ENCODE measurements at places on chromosomes 7 and 10.

DNA sequence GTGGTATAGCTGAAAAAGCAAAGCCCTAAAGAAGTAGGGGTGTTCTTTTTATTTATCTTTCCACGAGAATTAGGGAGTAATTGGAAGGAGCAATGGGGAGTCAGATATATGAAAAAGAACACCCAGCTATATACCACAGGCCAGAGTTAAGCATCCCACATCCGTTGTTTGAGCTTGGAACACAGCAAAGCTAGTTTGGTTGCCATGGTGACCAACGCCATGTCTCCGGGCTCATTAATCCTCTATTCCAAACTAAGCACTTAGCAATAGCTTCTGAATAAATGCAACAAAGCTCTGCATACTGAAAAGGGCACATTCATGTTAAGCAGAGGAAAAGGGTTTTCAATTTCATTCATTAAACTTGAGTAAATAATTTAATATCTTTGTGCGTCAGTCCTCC, 23.5 kb downstream of the ASB4 start:
- no peaks in the 10 kb centered on the region for H3K36me3 ChIP-seq
- no peak overlapping the region for H3K4me3 ChIP-seq
- H3K27ac ChIP-seq, result no peak overlapping the region
- H3K27me3 ChIP-seq, result no peaks in the 10 kb centered on the region
- H3K4me1 ChIP-seq, result no peaks in the 10 kb centered on the region

DNA sequence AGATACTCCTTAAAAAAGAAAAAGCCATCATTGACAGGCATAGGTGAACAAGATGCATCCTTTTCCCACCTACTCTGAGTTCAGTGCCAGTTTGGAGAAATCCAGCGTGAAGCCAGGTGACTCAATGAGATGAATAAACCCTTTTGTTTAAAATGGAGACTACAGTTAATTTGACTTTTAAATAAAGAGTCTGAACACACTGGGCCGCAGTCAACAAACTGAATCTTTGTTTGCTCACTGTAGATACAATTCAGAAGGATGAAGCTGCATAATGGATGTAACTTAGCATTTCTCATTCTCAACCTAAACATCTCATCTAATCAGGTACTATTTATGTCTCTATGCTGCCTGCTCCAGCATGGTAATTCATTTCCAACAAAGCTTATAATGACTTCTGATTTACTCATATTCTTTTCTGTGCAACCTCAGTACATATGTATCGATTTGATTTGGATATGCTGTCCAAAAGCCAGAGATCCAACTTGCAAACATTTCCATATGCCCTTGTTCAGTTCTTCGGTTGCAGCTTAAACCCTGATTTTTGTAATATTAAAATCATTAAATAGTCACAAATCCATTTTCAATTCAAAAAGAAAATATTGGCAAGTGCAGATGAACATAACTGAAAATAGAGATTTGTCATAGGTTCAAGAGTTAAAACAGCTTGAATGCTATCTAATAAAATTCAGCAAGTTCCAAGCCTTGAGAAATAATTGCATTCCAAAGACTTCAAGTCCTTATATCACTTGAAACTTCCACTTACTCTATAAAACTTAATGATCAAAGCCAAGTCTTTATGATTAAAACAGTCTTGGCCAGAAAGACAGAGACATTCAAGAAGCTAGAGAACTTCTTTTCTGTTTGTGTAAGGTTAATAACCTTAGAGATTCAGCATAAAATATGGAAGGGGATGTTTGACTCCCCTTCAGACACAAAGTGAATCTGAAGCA, 67.8 kb downstream of the CPVL start:
- H3K4me3 ChIP-seq, result no peak overlapping the region
- H3K27ac ChIP-seq, result no peak overlapping the region
- no peak for DNase-seq
- no peaks in the 10 kb centered on the region for H3K36me3 ChIP-seq

GRCh38 chr10:100781145-100781665, 35.8 kb downstream of the PAX2 start:
- no peaks in the 10 kb centered on the region for H3K27me3 ChIP-seq
- H3K4me1 ChIP-seq, result peaks cover 4% of the 10 kb centered on the region
- no peak overlapping the region for H3K4me3 ChIP-seq
- no peaks in the 10 kb centered on the region for H3K36me3 ChIP-seq

DNA sequence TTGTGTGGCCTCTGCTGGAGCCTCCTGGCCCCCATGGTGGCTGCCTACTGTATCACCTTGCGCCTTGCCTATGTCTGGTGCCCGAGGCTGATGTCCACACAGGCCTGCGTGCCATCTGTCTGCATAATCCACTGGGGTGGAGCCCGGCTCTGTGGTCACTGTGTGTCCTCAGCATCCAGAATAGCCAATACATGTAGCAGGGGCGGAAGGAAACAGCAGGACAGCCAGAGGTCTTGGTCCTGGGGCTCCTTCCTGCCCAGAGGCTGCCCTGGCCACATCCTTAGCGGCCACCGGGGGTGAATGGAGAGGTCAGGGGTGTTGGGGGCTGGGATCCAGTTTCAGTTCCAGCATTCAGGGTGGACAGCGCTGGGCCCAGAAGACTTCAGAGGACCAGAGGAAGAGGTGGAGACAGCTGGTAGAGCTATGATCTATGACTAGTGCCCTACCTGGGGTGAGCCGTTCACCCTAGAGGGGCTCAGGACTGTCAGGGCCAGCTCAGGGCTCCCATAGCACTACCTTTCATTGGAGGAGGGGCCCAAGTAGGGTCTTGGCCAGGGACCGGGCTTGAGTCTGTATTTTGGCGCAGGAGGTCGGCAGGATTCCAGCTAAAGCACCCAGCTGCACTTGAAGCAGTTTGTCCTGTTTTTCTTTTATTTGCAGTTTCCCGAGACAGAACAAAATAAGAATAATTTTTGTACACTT, 15.9 kb downstream of the YKT6 start:
- no peak overlapping the region for H3K4me3 ChIP-seq
- no peak overlapping the region for H3K27ac ChIP-seq
- H3K27me3 ChIP-seq, result no peaks in the 10 kb centered on the region
- DNase-seq, result no peak
- H3K4me1 ChIP-seq, result peaks cover 11% of the 10 kb centered on the region

DNA sequence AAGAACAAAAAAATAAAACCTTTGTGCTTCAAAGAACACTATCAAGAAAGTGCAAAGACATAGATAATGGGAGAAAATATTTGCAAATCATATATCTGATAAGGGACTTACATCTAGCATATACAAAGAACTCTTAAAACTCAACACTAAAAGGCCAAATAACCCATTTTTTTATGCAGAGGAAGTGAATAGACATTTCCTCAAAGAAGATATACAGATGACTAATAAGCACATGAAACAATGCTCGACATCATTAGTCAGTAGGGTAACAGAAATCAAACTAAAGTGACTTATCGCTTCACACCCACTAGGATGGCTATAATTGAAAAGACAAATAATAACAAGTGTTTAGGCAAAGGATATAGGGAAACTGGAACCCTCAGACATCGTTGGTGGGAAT, 78.0 kb downstream of the MALSU1 start:
- no peaks in the 10 kb centered on the region for H3K36me3 ChIP-seq
- no peak for DNase-seq
- H3K4me3 ChIP-seq, result no peak overlapping the region
- H3K27me3 ChIP-seq, result no peaks in the 10 kb centered on the region

DNA sequence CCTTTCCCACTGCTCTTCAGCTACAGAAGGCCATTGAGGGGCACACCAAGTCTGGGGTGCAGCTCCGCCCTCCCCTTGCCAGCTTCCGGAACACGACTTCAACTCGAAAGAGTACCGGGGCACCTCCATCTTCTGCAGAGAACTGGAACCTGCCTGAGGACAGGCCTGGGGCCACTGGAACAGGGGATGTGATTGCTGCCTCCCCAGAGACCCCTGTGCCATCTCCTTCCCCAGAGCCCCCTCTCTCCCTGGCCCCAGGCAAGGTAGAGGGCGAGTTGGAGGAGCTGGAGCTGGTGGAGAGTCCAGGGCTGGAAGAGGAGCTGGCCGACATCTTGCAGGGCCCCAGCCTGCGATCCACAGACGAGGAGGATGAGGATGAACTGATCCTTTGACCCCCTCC, 10.9 kb downstream of the FAM131B start:
- H3K27ac ChIP-seq, result no peak overlapping the region
- no peaks in the 10 kb centered on the region for H3K27me3 ChIP-seq

- no peaks in the 10 kb centered on the region for H3K4me1 ChIP-seq
- no peaks in the 10 kb centered on the region for H3K27me3 ChIP-seq
- DNase-seq, result peak; percentile 63
- no peaks in the 10 kb centered on the region for H3K36me3 ChIP-seq
- no peak overlapping the region for H3K27ac ChIP-seq
Measured at GRCh38 chr10:98170249-98171117, 36.0 kb downstream of the R3HCC1L start.

DNA sequence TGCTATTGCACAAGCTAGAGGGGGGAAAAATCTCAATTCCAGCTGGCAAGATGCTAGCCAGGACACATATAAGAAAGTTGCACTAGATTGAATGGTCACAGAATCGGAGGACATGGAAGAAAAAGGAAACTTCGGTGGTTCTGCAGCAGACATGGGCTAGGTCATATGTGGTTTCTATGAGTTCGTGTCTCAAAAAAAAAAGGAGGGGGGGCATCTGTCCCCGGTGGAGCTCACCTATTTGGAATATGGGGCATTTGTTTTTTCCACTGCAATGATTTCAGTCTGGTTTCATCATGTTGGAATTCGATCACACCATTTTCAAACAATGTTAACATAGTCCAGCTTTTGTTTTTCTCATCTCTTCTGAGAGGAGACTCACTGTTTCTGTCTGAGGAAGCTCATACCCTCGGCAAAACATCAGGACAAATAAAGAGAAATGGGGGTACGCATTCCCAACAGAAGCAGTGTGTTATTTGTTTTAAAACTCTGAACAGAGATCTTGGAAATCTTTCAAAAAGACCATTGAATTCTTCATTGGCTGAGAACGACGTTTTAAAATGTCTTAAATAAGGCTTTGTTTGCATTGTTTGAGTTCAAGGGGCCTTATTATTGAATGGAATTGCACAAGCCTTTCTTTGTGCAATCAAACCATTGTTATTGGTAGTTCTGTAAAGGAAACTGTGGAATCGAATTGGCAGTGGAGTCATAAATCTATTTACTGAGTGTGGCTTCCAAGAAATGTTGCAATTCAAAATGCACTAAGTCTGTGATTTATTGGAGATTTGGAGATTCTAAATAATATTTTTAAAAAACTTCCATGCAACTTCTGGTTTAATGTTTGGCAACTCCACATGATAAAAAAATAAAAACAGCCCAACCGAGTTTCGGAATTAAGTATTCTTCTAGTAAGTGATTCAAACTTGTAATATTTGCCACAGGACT, 173.2 kb downstream of the RTKN2 start:
- no peak overlapping the region for H3K27ac ChIP-seq
- no peak for DNase-seq
- H3K4me3 ChIP-seq, result no peak overlapping the region

- no peak overlapping the region for H3K27ac ChIP-seq
- no peaks in the 10 kb centered on the region for H3K27me3 ChIP-seq
- no peak for DNase-seq
- no peaks in the 10 kb centered on the region for H3K36me3 ChIP-seq
Measured at GRCh38 chr7:109126404-109127050, 556.9 kb downstream of the DNAJB9 start.

GRCh38 chr10:97788552-97789442, 17.0 kb upstream of the SFRP5 start:
- H3K36me3 ChIP-seq, result no peaks in the 10 kb centered on the region
- no peak overlapping the region for H3K27ac ChIP-seq
- H3K27me3 ChIP-seq, result no peaks in the 10 kb centered on the region
- H3K4me1 ChIP-seq, result no peaks in the 10 kb centered on the region

DNA sequence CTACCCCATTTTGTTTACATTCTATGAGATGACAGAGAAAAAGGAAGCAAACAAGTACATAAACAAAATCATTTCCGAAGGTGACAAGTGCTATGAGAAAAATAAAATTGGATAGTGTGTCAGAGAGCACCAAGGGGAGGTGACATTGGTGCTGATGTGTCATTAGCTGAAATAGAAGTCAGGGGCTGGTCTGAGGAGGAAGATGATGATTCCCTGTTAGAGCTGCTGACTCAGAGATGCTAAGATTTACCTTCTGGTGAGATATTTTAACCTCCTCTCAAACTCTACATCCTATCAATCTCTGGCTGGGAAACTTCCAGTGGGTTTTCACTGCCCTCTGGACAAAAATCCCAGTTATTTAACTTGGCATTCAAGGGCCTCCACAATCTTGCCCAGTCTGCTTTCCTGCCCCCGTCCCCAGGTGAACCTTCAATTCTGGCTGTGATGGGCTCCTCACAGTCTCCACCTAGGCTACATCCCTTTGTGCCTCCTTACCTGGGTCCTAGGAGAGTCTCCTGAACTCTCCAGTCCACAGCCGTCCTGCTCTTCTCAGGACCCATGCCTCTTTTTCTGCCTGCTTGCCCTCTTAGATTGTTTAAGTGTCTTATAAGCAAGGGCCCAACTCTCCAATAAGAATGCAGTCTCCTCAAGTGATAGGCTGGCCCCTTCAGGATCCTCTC, 26.6 kb downstream of the DUSP5 start:
- DNase-seq, result no peak
- no peaks in the 10 kb centered on the region for H3K36me3 ChIP-seq
- H3K27me3 ChIP-seq, result no peaks in the 10 kb centered on the region
- H3K27ac ChIP-seq, result no peak overlapping the region

DNA sequence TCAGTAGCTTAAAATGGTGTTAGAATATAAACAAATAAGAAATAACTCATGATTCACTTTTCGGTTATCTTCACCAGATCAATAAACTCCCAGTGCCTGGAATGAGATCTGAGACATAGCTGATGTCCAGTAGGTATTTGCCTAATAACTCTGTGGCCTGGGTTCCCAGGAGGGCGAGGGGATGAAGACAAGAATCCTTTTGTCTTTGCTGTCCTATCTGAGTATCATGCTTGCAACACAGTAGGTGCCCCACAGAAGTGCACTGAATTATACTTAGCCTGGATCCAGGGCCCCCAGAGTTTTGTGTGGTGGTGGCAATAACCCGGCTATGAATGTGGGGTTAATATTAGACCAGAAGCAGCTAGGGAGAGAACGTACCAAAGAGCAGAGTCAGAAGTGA, 350.1 kb upstream of the AOAH start:
- no peak overlapping the region for H3K27ac ChIP-seq
- H3K27me3 ChIP-seq, result no peaks in the 10 kb centered on the region
- H3K4me1 ChIP-seq, result no peaks in the 10 kb centered on the region
- no peak overlapping the region for H3K4me3 ChIP-seq

GRCh38 chr7:3439333-3440030, 138.4 kb downstream of the SDK1 start:
- no peaks in the 10 kb centered on the region for H3K36me3 ChIP-seq
- no peak for DNase-seq
- H3K27ac ChIP-seq, result no peak overlapping the region

GRCh38 chr7:87874066-87874465, 2.1 kb downstream of the SLC25A40 start:
- H3K4me3 ChIP-seq, result no peak overlapping the region
- no peak overlapping the region for H3K27ac ChIP-seq
- DNase-seq, result no peak
- no peaks in the 10 kb centered on the region for H3K4me1 ChIP-seq

DNA sequence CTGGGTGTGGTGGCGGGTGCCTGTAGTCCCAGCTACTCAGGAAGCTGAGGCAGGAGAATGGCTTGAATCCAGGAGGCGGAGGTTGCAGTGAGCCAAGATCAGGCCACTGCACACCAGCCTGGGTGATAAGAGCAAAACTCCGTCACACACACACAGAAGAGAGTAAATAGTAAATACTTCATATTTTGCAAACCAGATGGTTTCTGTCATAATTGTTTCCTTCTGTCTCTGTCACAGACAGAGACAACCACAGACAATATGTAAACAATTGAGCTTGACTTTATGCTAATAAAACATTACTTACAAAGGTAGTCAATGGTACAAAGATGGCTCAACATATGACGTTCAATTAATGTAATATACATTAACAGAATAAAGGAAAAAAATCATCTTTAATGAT, 83.7 kb downstream of the JMJD1C start:
- H3K4me1 ChIP-seq, result 0 out of 2 replicates have a peak, but pooled peaks cover 1% of the 10 kb centered on the region
- no peak overlapping the region for H3K4me3 ChIP-seq
- no peak for DNase-seq
- H3K36me3 ChIP-seq, result no peaks in the 10 kb centered on the region
- no peak overlapping the region for H3K27ac ChIP-seq
